AG09309 (cell line): ENCODE measurements at places on chromosomes 7 and 10.
A peak's percentile ranks its signal among the peaks of the same experiment; 100 is the strongest.

DNA sequence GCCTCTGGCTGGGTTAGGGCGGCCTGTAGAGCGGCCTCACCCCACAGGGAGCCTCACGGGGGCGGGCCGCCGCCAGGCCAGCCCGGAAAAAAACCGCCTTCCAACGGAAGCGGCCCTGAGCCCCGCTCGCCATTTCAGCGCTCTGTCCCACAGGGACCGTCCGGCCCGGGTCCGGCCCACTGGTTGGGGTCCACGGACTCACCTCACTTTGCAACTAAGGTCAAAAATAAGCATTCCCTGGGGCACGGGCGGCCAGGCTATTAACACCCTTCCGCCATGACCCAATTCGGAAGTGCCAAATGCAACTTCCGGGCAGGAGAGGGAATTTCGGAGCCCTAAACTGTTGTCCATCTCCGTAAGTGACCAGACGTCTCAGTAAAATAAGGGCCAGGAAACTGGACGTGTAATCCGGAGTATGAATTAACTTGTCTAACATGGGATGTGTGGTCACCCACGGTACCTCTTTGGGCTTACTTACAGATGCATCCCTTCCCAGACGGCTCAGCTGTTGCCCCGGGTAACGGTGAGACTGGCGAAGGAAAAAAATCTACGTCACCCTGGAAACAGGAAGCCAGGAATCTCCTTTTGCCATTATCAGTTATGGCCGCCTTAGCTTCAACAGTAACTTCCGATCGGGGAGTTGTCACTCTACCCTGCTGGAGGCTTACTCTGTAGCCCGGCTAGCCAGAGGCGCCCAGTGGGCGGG is at the start of gene BBIP1:
BBIP1 (minus strand) TSS at position 538 of the 706 bp plus-strand sequence. CDS start 1,023 bp downstream, outside the sequence.
- DNase-seq, result peak; percentile 100

DNA sequence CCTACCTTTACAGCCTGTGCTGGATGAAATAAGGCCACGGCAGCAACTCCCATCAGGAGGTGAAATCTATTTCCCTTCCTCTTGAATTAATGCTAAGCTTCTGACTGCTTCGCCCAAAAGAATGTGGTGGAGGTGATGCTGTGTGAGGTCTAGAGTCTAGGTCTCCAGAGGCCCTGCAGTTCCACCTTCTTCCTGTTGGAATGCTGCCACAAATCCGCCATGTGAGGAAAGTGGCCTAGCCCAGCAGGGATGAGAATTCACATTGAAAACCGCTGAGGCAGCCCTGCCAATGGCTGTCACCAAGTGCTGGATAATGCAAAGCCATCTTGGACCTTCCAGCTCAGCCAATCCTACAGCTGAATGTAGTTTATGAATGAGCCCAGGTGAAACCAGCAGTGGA is 28.0 kb downstream of the RHOBTB1 start:
- no peak for DNase-seq

DNA sequence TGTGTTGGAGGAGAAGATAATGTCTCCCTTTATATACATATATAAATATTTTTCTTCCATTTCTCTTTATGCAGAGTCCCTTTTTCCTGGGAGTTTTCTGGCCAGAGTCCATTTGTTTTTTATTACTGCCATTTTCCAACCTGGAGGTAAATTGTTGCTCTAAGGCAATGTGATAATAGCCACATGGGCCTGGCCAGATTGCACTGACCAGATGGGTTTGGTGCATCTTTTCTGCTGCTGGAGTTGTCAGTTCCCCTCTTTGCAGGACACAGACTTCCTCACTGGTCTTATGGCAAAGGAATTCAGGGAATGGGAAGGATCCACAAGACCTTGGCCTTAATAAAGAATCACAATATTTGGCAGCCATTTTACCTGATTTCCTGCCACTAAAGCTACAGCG is 254.9 kb downstream of the SORCS3 start:
- DNase-seq, result no peak

DNA sequence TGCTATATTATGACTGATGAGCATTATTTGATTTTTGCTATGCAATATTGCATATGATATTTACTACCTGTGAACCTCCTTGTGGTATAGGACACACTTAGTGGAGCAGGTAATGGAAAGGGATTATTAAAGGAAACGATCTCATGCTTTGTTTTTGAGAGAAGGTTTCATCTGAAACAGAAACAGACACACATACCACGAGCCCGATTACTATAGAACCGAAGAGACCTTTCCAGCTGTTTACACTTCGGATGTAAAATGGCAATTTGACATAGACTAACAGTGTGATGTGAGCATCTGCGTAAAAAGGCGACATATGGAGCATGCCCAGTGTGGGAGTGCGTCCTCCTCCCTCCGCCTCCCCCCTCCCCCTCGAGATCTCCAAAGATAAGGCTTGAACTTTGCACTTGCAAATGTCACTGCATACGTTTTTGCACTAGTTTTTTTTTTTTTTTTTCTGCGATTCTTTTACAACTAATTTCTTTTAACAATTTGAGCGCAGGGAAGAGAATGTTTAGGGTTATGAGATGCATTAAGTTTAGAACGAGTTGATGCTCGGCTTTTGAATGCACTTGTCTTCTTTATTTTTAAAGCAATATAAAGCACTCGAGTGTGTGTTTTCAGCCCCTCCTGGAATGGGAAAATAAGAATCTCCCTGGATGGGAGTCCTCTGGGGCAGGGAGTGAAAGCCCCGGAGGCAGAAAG is 251.0 kb downstream of the NSUN6 start:
- DNase-seq, result no peak

- no peak for DNase-seq
Measured at GRCh38 chr7:84674236-84674913, 479.8 kb upstream of the SEMA3A start.
